AG08396 (cell line): ENCODE measurements at places on chromosomes 7 and 10.

- no peak for DNase-seq
Observed at GRCh38 chr10:60870803-60871202, 73.2 kb downstream of the RHOBTB1 start.

DNA sequence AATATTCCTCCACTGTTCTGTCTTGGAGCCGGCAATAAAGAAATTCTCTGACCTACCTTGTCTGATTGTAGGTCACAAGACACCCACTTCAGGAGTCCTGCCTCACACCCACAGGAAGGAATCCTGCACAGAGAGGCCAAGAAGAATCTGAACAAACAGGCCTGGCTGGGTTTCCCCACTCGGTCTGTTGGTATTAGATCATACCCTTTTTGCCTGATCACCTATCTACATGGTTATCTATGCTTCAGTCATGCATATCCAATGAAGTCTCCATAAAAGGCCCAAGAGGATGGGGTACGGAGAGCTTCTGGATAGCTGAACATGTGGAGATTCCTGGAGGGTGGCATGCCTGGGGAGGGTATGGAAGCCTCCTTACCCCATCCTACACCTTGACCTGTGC lies 12.3 kb downstream of the OGDH start:
- no peak for DNase-seq

DNA sequence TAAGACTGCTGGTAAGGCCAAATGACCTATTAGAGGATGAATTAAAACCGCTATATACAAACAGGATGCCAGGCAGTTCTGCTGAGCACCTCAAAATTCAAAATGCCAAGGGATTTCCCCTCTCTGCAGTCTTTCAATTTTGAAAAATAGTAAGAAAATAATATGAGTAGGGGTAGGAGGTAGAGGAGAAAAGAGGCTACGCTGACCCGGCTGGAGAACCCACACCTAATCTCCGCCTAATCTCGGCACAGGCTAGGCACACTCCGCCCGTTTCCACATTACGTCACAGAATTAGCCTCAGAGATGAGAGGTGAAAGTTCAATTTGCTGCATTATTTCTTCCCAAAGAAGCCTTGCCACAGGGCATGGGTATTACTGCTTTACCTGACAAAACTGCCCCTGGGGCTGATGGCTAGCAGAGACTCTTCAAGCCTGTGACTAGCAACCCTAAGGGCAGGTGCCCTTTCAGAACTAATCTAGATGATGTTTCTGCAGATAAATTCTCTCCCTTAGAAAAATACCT lies 21.3 kb upstream of the SPOCK2 start:
- no peak for DNase-seq

DNA sequence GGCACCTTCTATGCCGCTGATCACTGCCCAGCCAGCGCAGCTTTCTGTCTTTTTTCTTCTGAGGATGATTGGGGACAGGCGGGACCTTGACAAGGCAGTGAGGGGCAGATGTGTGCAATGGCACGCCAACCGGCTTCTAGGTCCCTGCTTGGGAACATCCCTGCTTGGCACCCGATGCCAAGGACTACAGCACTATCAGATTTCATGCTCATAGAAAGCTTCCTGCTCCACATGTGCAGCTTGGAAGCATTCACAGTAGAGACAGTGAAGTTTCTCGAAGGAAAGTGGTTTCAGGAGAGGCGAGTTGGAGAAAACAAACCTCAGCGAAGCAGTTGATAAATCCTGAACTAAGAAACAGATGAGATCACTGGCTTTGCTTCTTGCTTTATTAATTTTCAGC lies 267.5 kb upstream of the HABP2 start:
- DNase-seq = no peak

GRCh38 chr10:118800920-118801319 lies 46.1 kb upstream of the CACUL1 start:
- DNase-seq = no peak

GRCh38 chr10:5691786-5692185 lies 7.1 kb downstream of the TASOR2 start:
- no peak for DNase-seq

DNA sequence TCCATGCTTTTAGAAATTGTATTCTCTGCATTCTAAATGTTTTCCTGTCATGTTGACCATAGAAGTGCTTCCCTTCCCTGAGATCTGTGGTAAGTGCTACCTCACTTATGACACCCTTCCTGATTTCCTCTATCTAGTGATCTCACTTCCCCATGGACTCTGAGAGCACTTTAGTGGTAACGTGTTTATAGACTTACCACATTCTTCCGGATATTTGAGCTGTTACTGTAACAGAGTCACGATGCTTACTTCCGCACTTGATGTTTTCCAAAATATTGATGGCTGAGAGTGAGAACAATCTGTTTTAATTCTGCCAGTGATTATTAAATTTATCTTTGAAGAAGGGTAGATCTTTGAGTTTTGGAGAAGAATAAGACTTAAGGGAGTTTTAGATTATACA lies 60.1 kb upstream of the NAMPT start:
- DNase-seq = no peak

- no peak for DNase-seq
Observed at GRCh38 chr7:22329816-22330524, 27.0 kb downstream of the RAPGEF5 start.

DNA sequence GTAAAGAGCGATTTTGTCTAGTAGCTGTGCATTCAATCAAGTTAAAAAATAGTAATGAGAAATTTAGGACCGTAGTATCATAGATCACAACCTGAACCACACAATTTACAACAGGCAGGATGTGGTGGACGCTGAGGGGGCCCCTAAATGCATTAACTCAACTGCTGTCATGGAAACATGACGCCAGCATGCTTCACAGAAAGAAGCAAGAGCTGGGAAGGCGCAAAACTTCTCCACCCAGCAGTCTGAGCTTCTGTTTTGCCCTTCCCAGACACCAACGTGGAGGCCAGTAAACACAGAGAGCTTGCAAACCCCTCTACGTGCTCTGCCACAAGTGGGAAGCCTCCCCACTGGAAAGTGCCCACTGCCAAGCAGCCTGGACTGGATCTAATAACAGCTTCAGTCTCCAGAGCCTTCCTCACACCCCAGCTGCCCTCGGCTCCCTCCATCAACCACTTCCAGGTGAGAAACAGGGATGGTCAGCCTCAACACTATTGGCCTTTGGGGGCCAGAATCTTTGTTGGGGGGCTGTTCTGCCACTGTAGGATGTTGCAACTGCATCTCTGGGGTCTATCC lies 151.8 kb downstream of the SFMBT2 start:
- DNase-seq = no peak
